ENCODE measurements at places on chromosomes 2 and 18. TPM values are rescaled to one million over a fixed set of nuclear protein-coding genes. Genes with fewer than 3 reads are reported as not detected.

- no peak for DNase-seq
Measured at GRCh38 chr2:6506361-6506794, 359.3 kb downstream of the CMPK2 start.

GRCh38 chr2:237885931-237886684 is 26.7 kb downstream of the RAMP1 start:
- DNase-seq = peak; percentile 98

- DNase-seq = no peak
Measured at GRCh38 chr2:168992591-168993349, 38.4 kb downstream of the ABCB11 start.

GRCh38 chr2:68721482-68722101 is 13.0 kb upstream of the ARHGAP25 start:
- no peak for DNase-seq

GRCh38 chr2:88067189-88067588 is 436 bp upstream of the SMYD1 start:
- no peak for DNase-seq

DNA sequence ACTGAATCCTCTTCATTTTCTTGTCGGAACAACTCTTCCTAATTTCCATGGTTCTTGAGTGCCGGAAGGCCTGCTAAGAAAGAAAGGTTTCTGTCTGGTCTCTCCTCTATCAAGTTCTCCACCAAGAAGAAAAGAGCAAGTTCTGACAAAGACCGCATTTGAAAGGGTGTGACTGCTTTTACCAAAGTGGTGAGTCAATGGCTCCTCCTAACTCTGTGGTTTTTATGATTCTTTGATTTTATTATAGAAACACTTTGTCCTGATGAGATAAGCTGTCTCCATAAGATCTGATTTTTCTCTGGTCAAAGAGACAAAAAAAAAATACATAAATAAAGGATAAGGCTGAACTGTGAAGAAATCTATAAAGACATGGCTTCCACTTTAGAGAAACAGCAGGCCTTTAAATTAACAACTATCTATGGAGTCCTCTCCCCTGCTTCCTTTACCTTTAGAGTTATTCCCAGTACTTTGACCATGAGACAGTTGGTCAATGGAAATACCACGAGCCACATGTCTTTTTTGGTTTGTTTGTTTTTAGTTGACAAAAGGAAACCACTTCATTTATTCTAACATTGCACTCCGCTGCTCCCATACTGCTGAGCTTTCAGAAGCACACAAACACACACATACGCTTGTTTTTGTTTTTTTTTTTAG is 67.7 kb downstream of the REL start:
- no peak for DNase-seq

DNA sequence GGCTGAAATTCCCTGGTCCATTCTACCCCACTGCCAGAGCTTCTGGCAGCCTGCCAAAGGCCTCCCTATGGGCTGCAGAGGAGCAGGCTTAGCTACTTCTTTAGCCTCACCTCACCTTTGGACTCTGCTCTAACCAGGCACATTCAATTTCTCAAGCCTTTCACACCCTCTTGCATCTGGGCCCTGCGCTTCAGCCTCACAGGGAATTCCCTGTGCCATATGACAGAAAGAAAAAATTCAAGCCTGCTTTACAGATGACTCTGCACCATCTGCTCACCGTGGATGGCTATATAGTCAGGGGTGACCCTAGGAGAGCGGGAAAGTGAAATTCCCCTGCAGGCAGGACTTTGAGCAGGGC is 62.5 kb downstream of the REEP1 start:
- peak; percentile 79 for DNase-seq

DNA sequence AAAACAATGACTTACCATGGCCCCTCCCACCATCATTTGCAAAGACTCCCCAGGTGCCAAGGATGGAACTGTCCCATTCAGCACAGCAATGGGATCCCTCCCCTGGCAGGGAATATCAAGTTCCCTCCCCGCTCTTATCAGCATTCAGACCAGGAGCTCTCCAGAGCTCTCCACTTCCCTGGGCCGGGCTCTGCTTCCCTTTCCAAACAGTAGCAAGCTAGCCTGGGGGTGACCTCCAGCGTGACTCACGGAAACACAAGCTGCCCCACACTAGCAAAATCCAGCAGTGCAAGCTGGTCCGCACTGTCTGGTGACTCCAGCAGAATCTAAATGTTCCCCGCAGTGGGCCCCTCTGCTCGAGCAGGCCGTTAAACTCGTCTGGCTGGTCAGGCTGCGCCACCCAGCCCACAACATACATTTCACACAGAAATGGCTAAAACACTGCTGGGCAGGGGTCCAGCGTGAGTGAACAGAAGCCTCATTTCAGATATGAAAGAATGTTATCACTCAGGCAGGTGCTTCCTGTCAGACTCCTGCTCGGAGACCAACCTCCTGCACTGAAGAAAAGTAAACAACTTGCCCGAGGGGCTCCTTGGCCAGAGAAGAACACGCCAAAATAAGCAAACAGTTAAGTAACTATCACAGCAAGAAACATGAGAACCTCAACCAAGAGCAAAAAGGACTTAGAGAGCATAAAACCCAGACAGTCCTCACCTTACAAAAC is 33.9 kb downstream of the STAT1 start:
- DNase-seq = peak; percentile 76

- no peak for DNase-seq
Measured at GRCh38 chr2:161919873-161920272, 154.1 kb downstream of the DPP4 start.

- no peak for DNase-seq
Measured at GRCh38 chr2:203346612-203347011, 18.4 kb downstream of the ABI2 start.

DNA sequence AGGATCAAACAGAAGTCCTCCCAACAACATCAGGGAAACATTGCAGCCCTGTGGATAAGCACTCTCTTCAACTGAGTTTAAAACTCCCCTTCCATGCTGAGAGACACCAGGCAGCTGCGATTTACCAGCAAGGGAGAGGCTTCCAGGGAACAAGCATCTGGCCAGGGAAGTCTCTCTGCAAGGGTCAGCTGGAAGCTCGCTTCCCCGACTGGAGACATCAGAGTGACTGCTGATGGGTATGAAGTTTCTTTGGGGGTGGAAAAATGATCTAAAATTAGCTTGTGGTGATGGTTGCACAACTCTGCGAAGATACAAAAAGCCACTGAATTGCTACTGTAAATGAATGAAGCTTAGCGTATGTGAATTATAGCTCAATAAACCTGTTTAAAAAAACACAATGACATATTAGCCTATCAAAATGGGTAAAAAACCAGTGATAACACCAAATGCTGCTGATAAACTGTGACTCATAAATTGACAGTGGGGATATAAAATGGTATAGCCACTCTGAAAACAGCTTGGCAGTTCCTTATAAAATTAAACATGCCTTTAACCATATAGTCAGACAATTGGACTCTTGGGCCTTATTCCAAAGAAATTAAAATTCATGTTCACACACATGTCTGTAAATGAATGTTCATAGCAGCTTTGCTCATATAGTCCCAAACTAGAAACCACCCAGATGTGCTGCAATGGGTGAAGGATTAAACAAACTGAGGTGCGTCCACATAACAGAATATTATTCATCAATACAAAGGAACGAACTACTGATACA is 1082.0 kb downstream of the SOCS6 start:
- no peak for DNase-seq

DNA sequence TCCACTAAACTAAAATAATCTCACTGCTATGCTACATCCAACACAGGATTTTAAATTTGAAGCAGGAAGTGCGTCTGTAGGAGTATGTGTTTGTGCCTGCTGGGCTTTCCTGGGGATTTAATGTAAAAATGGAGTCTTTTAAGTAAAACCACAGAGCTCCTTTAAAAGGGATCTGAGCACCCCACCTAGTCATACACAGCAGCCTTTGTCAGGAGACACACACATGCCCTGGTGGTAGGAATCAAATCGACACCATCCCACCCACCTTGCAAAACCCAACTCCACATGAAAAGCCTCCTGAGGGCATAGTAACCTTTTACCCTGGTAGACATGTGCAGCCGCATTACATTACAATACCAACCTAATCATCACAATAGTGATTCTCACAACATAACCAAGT is 29.1 kb downstream of the UXS1 start:
- DNase-seq = no peak

GRCh38 chr2:77193858-77194448 is 328.2 kb downstream of the LRRTM4 start:
- no peak for DNase-seq

GRCh38 chr2:214899751-214900150 is 90.3 kb upstream of the BARD1 start:
- no peak for DNase-seq

- no peak for DNase-seq
Measured at GRCh38 chr2:134086594-134087219, 167.2 kb upstream of the MGAT5 start.

- no peak for DNase-seq
Measured at GRCh38 chr2:194686569-194686968, 970.5 kb upstream of the SLC39A10 start.

- DNase-seq = peak; percentile 52
Measured at GRCh38 chr2:239015218-239015900, 167.5 kb downstream of the TWIST2 start.

- no peak for DNase-seq
Measured at GRCh38 chr2:57881998-57882888, 164.4 kb upstream of the VRK2 start.

DNA sequence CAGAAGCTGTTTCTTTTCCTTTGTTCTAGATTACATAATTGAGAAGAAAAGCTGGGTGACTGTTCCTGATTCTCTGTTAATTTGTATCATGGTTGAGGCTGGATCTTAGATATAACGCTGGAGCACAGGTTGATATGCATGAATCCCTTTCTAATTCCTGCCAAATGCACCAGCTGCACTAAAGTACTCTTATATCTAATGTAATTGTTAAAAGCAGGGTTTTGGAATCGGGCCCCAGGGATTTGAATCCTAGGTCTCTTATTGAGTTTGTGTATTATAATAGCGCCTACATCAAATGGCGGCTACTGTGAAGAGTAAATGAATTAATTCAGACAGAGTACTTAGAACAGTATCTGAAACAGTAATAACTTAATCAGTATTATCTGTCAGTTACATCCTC is 80.4 kb downstream of the MC4R start:
- DNase-seq = no peak

DNA sequence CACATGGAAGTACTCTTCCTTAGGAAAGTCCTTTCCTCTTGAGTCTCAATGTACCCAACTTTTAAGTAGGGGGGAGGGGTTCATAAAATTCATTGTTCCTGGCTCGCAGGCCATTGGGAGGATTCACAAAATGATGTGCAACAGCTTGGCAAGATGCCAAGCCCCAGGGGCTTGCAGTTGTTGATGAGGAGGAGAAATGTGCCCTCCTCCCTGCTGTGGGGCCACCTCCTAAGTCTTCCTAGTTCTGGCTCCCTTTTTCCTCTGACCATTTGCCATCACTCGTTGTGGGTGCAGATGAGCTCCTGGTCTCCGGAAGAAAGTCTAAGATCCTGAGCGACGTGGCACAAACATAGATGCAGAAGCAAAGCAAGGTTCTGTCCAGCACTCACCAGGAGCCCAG is 435.4 kb downstream of the EIPR1 start:
- DNase-seq = no peak

DNA sequence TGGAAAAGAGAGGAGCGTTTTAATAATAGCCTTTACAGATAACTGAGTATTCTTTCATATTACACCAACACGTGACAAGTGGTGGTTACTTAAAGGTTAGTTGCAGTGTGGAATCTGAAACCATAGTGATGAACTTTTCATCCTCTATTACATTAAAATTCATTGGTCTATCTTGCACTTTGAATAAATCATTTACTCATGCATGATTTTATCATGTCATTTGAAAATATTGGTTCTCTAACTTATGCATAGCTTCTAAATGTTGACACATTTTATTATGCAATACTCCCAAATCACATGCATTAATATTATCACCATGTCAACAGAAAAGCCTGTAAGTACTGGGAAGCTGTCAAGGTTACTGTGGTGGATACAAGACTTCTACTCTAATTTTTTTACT is 1432.2 kb downstream of the LRP1B start:
- DNase-seq = no peak

Gene GYPC
- 93.5 TPM for total RNA-seq

Gene PPM1G
- 45.3 TPM for total RNA-seq

Gene CGREF1
- 0.82 TPM for total RNA-seq

Gene FKBP7
- total RNA-seq = 21.0 TPM

Gene WDSUB1
- 8.4 TPM for total RNA-seq

Gene PRR30
- not detected for total RNA-seq
